Foreskin fibroblast (primary cell): ENCODE measurements at places on chromosomes 12 and 14.

- no peak for DNase-seq
These were observed 747.2 kb upstream of the TMEM132C start for GRCh38 chr12:127519779-127520178.

GRCh38 chr12:54379398-54380201 is 4.9 kb downstream of the ZNF385A start:
- peak; percentile 95 for DNase-seq

GRCh38 chr12:14072987-14073386 is 91.6 kb upstream of the GRIN2B start:
- no peak for DNase-seq

GRCh38 chr14:76937181-76938091 is 91.1 kb downstream of the IRF2BPL start:
- DNase-seq, result peak; percentile 95

- DNase-seq, result peak; percentile 68
These were observed 1.6 kb downstream of the TMEM121 start for GRCh38 chr14:105527826-105528585.

DNA sequence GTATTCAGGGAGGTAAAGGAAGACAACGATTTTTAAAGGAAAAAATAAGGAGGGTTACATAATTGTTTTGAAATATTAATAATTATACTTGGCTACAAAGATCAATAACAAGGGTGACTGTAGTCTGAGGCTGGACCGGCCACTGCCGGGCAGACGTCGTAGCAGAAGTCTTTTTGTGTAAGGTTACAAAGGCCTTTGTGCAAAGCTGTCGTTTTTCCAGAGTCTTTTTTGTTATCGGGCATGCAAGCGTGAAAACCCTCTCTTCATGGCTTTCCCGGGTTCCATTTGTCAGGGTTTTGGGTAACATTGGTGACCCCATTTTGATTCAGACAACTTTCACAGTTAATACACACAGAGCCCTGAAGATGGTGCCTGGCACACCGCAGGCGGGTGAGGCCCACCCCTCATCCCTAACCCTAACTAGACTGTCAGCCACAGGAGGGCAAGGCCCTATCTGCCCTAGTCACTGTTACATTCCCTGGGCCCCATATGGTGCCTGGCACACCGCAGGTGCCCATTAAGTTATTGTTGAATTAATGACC is 31.3 kb downstream of the RILPL1 start:
- DNase-seq, result no peak

DNA sequence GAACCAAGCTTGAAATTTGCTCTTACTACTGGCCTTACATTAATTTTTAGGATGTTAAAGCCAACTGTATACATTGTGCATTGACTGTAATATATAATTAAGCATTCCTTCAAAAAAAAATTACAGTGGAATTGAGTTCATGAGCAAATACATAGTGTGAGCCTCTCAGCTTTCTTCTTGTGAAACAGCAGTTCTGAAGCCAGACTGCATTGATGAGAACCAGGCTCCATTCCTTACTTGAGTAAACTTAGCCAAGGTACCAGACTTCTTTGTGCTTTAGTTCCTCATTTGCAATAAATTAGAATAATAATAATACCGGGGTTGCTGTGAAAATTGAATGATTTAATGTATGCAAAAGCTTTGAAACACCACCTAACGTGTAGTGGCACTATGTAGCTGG is 169.5 kb downstream of the ANO4 start:
- no peak for DNase-seq

- no peak for DNase-seq
These were observed 25.3 kb downstream of the DRAM1 start for GRCh38 chr12:101902641-101903040.

- no peak for DNase-seq
These were observed 240.1 kb downstream of the ALG10B start for GRCh38 chr12:38556647-38557046.

GRCh38 chr14:80275208-80275850 is 64.0 kb upstream of the DIO2 start:
- DNase-seq, result peak; percentile 8

DNA sequence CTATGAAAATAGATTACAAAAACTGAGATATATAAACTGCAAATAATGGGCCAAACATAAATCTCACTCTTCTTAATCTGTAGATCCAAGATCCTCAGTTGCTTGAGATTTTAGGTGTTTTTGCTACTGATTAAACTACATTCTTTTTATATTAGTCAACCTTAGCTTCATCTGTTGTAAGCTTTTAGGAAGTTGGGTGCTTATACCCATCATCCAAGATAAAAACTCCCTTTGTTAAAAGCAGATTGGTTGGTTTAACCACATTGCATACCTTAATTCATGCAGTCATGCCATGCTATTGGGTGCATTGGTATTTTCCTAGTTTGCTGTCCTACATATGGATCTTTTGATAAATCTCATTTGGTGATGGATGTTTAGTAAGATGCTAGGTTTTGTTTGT is 46.2 kb upstream of the DIP2B start:
- no peak for DNase-seq

DNA sequence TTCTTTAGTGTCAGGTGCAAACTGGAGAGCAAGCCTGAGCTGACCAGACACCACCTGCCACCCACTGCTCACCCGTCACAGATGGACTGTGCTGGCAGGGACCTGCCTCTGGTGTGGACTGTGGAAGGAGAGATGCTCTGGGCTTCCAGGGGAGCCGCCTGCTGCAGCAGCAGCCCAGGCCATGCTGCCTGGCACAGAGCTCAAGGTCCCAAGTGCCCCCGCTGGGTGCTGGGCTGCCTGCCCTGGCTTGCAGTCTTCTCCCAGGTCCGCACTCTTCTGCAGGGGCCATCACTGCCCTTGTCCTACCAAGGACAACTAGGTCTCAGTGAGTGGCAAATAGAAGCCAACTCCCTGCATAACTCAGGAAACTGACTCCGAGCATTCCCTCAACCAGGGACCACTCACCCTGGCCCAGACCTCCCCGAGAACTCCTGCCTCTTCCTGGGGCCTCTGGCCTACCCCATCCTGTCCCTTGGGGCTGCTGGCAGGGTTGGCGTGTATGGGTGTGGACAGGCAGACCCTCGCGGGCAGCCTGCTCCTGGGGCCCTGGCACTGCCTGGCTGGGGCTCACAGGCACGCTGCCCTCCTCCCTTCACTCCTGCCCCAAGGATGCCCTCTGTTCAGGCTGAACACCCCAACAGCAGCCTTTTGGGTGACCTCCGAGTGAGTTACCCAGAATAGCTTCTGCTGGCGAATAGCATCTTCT is 9.3 kb downstream of the AMN start:
- DNase-seq, result no peak

DNA sequence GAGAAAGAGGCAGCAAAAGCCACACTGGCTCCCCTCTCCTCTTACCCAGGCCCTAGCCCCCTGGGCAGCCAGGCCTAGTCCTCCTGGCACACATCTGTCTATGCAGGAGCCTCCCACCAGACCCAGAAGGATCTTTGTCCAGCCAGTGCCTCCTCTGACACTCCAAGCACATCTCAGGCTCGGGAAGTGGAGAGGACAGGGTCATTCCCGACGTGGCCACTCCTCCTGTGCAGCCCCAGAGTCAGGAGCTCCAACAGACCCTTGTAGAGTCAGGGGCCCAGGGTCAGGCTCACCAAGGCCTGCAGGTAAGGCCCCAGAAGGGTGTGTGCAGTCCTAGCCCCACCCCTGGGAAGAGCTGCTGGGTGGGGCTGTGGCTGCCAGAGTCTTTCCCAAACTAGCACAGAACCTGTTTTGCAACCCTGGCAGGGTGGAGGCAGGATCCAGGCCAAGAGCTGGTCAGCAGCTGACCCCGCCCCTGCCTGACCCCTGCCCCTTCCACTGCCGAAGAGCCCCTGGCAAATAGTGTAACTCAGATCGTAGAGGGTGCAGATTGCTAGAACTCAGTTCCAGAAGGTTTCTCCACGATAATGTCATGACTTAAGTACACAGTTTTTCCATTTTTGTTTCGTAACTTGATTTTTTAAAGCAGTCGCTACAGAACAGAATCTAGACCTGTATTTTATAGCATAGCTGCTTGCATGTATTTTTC is 26.6 kb upstream of the PNMA1 start:
- peak; percentile 84 for DNase-seq

DNA sequence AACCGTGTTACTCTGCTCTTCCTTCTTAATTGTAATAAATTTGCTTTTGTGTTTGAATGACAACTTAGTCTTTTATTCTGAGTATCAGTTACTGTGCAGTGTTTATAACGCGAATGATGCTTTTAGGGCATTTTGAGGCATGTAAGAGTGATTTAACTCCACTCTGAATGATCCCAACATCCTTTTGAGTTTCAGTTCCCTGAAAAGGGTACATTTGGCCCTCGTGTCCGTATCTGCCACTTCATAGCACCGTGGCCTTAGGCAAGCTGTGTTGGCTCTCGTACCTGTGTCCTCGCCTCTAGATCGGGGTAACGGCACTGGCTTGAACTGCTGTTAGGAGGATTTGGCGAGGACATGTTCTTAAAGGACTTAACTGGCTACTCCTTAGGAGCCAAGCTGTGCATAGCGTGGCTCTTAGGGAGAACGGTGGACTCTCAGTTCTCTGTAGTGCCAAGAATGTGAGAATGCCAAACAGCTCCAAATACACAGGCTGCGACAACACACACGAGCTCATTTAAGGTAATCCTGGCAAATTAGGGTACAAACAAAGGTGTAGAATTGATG is 92.0 kb downstream of the PPP2R5C start:
- DNase-seq, result no peak

DNA sequence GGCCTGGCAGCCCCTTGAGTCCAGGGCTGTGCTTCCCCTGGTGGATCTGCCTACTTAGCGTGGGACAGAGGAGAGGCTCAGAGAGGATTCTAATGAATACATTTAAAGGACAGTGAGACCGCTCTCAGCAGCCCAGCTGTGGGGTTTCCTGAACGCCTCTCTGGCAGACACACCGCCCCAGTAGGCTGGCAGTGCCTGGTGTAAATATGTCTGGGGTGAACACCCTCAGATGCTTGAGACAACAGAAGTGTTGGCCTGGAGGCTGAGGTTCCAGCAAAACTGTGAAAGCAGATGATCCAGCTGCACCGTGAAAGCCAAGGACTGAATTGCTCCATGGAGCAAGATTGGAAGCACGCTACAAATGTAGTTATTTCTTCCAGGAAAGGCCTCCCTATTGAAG is 55.1 kb downstream of the LRRC74A start:
- no peak for DNase-seq

DNA sequence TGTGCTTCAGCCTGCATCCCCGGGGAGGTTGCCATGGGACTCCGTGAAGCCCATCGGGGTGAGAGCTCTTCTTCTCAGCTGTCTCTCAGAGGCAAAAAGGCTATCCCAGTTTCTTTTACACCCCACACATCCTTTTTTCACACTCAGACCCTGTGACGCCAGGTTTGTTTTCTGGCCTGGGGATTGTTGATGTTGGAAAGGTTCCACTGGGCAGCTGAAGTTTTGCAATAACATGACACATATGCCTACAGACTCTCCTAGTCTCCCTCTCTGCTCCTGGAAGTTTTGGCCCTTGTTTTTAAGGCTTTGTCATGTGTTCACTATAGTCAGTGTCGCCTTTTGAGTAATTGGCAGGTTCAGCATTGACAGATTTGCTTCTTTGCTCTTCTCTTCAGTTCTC is 118.6 kb downstream of the SMOC1 start:
- peak; percentile 80 for DNase-seq

DNA sequence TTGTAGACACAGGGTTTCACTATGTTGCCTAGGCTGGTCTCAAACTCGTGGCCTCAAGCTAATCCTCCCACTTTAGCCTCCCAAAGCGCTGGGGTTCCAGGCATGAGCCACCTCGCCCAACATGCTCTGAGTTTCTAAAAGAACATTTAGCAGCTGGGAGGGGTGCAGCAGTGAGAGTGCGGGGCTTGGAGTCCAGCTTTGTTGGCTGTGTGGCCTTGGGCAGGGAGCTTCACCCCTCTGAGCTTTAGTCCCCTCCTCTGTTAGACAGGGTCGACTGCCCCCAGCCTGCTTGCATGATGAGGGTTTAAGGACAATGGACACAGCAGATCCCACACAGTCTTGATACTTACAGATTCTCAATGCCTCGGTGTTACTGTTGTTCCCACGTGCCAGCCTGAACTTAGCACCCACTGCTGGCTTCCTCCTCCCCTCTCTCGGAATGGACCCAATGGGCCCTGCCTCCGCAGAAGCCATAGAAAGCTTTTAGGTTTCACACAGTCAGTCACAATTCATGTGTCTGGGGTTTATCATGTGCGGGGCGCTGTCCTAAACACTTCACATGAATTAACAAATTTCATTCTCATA is 54.6 kb downstream of the PSMA6 start:
- no peak for DNase-seq

DNA sequence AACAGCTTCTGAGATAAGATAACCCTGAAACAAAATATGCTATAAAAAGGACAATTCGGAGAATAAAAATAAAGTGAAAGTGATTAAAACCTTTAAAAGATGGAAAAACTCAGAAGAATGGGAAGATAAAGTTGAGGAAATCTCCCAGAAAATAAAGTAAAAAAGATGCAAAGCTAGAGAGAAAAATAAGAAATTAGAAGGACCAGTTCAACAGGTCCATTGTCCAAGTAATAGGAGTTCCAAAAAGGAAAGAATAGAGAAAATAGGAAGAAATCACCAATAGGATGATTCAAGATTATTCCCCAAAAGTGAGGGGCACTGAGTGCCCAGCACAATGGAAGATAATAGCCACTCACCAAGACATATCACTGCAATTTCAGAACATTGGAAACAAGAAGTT is 4.8 kb upstream of the PRPF40B start:
- DNase-seq, result no peak

GRCh38 chr14:70780396-70781075 is 28.8 kb downstream of the MAP3K9 start:
- no peak for DNase-seq

GRCh38 chr14:92595267-92595666 is 81.7 kb downstream of the RIN3 start:
- DNase-seq, result no peak

- no peak for DNase-seq
These were observed 65.2 kb downstream of the PAPOLA start for GRCh38 chr14:96567289-96567899.

- DNase-seq, result peak; percentile 95
These were observed 118.9 kb downstream of the VEZT start for GRCh38 chr12:95336387-95337067.

- DNase-seq, result no peak
These were observed 3.7 kb downstream of the NFKBIA start for GRCh38 chr14:35400648-35401421.

GRCh38 chr14:74029136-74029535 is 10.0 kb downstream of the BBOF1 start:
- no peak for DNase-seq

- DNase-seq, result no peak
These were observed 12.2 kb downstream of the SLC7A7 start for GRCh38 chr14:22802860-22803686.
